ENCODE measurements at places on chromosomes 11 and 22.

DNA sequence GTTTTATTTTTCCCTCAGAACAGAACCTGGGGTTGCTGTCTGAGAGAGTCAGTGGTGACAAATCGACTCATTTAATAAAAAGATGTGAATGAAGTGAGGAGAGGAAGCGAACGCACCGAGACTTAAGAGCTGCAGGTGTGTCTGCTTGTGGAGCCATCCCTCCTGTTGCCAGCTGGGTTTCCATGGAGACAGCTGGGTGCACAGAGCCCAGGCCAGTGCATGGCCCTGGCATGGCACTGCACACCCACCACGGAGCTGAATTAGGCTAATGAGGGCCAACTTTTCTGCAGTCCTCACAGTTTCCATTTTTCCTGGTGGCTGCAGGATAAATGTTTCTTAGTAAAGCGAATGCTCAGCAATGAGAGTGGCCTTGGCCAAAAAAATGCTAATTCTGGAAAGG, 750.2 kb downstream of the OPCML start:
- DNase-seq = no peak

DNA sequence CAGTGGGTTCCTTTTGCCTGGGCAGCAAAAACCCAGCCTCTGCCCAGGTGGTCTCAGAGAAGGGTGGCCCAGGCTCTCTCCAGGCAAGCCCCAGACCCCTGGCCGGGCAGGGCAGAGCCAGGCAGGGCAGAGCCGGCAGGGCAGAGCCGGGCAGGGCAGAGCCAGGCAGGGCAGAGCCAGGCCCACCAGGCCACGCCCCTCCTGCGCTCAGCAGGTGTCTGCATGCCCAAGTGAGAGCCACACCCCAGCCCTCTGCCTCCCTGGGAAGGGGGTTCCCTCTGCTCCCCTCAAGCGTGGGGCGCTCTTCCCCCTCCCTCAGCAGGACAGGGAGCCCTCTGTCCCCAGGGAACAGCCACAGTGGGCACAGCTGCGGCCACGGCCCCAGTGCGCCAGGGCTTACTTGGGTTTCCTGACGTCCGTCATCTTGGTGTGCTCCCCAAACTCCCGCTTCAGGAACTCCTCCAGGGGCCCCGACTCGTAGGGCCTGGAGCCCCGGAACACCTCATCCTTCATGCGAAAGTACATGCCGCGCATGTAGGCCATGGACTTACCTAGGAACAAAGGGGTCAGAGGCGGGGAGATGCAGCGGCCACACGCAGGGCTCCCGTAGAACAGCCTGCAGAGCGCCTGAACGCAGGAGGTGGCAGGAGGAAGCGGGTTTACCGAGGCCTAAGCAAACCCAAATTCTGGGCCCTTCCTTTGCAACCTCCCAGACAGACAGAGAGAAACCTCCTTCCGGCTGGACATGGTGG, 10.1 kb upstream of the BAIAP2L2 start:
- no peak for DNase-seq

GRCh38 chr11:108966978-108967377, 302.1 kb downstream of the DDX10 start:
- DNase-seq = no peak

GRCh38 chr22:41482319-41482935, 13.5 kb downstream of the ACO2 start:
- no peak for DNase-seq

- no peak for DNase-seq
Measured at GRCh38 chr11:113587308-113587739, 112.1 kb upstream of the DRD2 start.

DNA sequence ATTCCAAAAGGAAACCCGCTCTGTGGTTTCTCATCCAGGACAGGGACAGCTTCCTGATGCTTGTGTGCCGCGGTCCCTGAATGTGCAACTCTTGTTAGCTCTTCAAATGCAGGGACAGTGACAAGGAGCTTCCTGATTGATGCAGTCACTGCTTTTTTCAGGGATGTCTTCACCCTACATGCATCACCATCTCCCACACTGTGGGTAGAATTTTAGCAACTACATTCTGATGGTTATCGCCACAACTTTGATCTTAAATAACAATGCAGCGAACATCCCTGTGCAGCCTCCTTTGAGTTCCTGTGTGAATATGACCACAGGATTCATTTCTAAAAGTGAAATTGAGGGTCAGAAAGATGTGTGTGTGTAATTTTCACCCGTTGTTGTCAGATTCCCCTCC, 115.0 kb downstream of the GGTLC2 start:
- no peak for DNase-seq

DNA sequence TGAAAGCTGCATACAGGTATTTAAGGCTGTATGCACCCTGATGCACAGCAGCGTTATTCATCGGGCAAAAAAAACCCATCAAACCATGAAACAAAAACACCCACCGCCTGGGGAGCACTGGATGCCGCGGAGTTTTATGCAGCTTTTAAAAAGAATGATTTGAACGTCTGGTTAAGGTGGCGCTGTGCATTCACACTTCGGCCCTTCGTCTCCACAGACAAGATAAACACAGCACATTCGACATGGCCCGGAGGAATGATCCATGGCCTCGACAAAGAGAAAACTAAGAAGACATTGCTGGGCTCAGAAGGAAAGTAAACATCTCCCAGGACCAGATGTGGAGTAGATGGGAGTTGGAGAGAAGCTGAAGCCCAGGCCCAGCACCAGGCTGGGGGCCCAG, 40.8 kb upstream of the GAL start:
- no peak for DNase-seq

DNA sequence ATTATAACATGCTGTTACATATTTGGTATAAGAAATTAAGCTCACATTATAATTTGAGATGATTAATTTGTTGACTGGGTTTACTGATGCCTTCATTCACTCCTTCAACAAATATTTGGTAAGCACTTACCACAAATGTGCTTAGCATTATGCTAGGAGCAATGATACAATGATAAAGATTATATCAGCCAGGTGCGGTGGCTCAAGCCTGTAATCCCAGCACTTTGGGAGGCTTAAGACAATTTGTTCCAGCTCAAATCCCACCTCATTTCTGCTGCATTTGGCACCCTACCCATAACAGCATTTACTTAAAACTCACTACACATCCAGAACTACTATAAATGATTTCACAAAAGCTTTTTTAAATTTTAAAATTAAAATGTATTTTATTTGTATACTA, 1263.6 kb upstream of the RAG2 start:
- no peak for DNase-seq

DNA sequence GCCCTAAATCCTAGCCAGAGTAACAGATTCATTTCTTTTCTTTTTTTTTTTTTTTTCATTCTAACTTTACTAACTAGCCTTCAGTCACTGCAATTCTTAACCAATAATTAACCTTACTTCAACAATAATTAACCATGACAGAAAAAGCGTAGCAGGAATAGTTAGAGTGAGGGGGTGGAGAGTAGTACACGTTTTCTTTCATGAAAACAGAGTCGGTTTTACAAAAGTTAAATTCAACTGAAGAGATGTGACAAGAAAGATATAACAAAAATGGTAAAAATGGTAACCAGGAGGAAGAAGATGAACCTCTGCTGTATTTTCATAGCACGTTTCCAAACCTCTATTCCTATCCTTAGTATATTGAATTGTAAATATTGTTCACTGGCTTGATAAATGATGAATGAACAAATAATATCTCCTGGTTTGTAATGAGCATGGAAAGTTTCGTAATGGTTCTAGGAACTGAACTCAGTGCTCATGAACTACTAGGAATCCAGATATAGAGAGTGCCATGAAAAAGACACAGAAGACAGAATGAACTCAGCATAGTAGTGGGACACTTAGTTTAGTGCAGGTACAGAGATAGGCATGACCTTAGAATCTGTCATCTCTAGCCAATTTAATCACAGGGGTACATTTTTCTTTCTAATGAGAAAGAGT, 116.5 kb upstream of the ANO5 start:
- no peak for DNase-seq

- DNase-seq = no peak
Measured at GRCh38 chr11:76806131-76806530, 23.0 kb downstream of the TSKU start.

GRCh38 chr11:133619397-133619796, 87.1 kb upstream of the OPCML start:
- no peak for DNase-seq

DNA sequence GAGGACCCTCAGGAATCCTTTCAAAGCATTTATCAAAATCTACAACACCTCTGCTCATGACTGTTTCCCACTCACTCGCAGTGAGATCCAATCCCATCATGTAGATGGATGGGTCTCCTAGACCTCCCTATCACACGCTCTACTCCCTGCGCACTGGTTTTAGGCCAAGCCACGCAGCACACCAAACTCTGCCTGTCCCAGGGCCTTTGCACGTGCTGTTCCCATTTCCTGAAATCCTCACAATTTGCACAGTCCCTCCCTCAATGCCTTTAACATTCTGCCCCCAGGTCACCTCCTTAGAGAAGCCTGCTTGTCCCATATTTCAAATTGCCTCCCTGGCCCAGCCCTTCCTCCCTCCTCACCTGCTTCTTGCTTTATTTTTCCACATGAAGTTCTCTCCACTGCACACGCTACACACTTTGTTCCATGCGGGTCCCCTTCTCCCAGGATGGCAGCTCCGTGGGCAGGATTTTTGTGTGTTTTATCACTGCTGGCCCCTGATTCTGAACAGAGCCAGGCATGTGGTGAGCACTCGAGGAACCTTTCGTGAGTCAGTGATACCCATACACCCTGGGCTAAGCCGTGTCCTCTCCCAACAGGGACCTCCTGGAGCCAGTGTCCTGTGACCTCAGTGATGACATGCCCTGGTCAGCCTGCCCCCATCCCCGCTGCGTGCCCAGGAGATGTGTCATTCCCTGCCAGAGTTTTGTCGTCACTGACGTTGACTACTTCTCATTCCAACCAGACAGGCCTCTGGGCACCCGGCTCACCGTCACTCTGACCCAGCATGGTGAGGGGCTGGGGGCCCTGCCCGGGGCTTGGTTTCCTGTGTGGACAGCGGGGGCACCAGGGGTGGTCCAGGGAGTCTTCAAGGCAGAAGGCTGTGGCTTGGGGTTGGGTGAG, 12.2 kb downstream of the CSF2RB start:
- no peak for DNase-seq

DNA sequence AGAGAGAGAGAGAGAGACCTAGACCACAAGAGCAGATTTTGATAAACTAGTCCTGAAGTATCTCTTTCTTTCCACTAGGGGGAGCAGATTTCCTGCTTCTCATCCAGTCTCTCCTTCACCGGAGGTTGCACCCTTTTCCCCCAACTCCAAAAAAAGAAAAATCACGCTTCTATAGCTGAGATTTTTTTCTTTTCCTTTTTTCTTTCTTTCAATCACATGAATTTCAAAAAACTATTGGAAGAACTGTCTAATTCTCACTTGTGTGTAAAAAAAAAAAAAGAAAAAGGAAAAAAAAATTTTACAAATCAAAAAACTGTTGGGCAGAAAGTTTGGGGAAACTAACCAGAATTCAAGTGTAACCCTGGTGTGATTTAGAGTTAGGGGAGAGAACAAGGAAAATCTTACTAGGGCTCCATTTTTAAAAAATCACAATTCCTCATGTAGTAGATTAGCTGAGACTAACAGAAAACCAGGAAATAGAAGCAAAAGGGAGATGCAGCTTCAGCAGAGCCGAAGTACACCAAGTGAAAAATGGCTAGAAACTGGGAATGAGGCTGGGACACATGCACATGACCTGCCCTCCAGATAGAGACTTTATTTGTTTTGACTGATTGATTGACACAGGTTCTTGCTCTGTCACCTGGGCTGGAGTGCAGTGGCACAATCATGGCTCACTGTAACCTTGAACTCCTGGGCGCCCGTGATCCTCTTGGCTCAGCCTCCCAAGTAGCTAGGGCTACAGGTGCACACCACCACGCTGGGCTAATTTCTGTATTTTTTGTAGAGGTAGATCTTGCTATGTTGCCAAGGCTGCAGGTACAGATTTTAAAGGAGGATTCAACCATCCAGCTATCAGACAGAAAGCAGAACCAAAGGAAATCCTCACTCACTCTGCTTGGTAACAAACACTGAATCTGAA, 27.1 kb downstream of the SDHD start:
- no peak for DNase-seq

DNA sequence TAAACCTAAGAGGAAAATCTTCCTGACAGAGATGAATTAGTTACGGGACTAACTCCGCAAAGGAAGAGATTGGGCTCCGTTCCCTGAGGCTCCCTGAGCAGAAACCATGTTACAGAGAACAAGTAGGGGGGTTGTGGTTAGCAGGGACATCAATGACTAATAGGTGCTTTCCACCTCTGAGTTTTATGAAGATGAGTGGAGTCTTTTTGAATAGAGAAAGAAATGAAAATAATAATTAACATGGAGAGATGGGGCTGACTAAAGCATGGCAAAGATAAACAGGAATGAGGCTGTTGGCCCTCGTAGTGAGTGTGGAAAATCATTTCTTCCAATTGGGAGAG, 47.5 kb upstream of the PICALM start:
- no peak for DNase-seq

GRCh38 chr11:128929468-128929867, 13.2 kb downstream of the TP53AIP1 start:
- no peak for DNase-seq

DNA sequence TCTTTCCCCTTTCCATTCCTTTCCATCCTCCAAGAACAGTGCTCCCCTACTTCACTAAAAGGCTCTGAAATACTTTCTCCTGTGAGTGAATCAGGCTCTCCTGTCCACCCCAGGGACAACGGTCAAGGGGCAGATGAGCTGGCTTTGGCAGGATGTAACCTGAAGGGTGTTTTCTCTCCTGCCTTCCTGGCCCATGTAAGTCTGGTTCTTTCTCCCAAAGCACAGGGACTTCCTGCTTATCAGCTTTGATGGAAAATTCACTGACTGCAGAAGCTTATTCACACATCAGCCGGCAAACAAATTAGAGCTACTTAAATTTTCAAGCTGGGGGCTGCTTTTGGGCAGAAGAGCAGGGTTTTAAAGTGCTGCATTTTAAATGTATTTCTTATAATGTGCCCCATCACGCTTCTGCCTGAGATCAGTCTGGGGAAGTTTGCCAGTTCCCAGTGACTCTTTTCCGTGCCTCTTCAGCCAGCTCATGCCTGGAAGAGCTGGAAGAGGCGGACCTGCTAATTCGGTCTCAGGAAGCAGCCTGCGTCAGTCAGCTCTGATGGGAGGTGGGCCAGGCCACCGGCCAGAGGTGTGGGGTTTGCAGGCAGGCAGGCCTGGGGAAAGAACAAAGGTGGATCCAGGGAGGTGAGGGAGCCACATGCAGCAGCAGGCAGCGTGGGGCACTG, 140.4 kb upstream of the TBCEL start:
- DNase-seq = no peak
